Left cardiac atrium (tissue), 4 donors: ENCODE measurements at places on chromosomes 16 and 17. TPM values are rescaled to one million over a fixed set of nuclear protein-coding genes. Genes with fewer than 3 reads are reported as not detected.

DNA sequence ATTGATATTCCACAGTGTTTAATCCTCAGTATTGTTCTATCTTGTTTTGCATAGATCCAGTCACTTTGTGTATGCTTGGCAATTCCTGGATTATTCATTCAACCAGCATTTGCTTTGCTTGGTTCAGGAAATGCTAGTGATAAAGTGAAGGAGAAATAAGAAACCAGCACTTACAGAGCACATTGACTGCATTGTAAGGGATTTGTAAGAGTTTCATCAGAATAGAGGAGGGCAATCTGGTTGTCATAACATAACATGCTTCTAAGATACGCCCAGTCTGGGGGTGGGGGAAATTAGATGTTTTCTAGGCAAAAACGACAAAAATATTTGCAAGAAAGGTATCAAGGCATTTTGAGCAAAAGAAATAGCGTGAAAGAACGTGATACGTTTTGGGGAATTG, 40.4 kb downstream of the TNRC6A start:
- no peak for DNase-seq

Gene TBC1D3
- not detected for total RNA-seq

Gene FOXN1
- total RNA-seq, result not detected

DNA sequence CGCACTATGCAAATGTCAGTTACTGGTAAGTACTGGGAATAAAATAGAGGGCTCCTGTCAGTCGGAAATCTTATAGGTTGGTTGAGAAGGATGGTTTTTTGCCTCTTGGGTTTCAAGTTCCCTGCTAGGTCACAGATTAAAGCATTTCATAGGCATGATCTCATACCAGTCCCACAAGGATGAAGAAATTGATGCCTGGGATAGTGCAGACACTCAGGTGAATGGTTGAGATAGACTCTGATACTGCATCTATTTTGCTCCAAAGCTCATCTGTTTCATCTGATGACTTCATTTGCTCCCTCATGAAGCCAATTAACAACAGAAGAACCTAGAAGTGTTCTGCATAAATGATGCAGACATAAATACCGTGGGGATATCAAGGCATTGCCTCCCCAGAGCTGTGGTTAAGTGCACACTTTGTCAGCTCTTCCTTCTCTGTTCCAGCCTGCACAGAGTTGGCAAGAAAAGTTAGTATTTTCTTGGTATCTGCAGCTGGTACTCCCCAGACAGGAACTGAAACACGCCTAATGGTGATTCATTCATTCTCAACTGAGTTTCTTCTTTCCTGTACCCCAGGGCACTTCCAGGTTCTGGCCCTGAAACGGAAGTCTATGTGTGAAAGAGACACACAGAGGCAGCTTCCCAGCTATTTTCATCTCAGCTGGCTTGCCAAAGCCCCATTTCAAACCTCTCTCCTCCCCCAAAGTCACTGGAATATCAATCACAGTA, 418.3 kb upstream of the SALL1 start:
- no peak for DNase-seq

DNA sequence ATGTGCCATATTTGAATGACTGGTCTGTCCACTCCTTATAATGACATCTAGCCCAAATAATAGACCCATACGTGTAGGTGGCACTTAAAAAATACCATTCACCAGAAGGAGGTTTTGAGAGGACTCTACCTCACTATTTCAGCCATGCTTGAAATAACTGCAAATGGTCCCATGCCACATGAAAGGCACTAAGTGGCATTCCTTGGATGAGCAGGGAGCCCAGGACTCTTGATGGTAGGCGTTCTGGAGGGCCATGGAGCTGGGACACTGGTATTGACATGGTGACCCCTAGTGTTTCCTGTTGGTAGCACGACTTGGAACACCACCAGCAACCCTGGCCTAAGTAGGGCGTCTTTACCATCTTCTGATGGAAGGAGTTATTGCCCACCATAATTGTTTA, 148.7 kb upstream of the ZFHX3 start:
- DNase-seq, result peak; percentile 74
